ENCODE measurements at places on chromosomes 4 and X.

GRCh38 chr4:135319685-135320084, 1118.1 kb upstream of the PABPC4L start:
- no peak for DNase-seq

DNA sequence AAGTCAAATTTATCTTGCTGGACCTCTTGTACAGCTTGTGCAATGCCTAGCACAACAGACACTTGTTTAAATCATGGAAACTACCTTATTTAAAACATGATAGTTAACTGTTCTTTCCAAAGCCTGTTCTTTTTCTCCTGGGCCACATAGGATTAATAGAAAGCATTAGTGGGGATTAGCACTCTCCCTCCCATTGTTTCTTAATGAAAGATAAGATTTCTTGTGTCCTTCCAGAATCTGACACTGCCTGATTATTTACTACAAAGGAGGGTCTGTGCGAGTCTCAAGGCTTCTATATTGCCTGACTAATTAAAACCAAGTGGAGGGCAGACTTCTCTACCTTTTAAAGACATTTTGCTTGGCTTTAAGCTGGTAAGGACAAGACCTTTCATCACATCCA, 8.5 kb upstream of the ELMOD2 start:
- DNase-seq: no peak

GRCh38 chrX:112641449-112641848, 38.3 kb downstream of the LHFPL1 start:
- no peak for DNase-seq

DNA sequence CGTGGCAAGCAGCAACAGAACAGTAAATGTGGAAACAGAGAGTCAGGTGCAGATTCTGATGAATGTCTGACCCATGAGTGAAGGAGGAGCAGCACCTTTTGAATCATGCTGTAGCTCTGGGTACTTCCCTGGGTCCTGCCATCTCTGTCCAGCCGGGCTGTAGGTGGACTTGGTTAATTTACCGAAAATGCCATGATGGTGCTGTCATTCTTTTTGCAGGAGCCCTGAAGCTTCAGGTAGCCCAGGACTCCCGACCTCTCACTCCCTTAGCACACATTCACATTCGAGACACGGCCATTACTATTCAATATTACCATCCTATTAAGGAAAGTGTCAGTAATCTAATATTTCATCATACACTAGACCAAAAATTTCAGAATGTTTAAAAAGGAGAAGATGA, 320.9 kb downstream of the STK32B start:
- DNase-seq: no peak

DNA sequence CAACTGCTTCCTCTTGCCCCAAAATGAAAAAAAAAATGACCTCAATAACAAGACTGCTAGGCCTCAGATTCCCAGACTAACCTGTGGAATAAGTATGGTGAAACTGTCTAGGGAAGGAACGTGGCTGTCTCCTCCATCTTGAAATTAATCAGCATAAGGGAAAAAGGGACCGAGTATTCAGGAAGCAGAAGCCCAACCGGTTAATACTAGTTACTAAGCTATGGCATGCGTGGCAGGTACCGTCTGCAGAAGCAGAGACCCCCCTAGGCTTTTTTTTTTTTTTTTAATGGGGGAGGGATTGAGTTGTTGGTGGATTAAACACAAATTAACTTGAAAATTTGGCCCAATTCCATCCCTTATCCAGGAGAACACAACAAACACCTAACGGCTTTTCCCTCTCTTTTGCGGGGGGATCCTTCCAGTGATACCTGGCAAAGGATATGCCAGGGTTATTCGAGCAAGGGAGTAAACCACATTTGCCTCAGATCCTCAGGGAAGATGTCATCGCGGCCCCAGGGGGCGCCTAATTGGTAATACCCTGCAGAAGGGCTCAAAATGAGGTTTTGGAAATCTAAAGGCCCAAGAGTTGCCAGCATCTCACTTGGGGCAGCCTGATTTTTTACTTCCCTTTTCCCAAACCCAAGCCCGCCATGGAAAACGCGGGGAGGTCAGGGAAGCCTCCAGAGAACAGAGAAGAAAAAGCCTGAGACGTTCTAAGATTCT, 893 bp downstream of the RLIM start:
- no peak for DNase-seq

DNA sequence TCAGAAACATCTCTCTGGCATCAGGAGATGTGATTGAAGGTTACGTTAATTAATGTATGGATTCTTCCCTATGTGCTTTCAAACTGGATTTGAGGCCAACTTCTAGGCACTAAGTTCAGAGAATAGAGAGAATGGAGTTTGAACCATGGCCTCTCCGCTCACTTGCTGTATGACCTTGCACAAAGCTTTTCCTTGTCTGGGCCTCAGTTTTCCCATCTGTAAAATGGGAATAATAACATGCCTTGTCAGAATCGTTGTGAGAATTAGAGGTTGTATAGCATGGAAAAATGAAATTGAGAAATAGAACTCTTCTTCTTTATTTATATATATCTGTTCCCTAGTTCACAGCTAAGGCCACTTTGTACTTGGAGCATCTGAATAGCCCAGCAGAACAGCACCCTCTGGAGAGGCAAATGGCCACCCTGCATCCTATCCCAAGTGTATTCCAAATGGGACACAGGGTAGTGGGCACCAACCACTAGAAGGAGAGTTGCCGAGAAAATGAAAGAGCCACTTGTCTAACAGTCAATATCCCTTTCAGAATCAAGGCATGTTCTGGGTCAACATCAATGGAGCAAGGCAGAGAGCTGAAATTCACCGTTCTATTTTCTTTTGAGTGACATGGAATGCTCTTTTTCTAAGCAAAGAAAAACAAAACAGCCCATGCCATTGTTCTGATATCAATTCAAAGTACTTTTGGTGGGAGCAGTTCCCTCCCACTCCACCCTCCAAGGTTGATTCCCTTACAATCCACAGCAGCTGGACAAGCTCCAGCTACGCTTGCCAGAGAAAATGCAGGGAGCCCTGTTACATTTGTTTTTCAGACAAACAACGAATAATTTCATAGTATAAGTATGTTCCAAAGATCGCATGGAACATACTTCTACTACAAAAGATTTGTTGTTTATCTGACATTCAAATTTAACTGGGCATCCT, 23.3 kb upstream of the MTM1 start:
- DNase-seq: no peak

GRCh38 chrX:131782646-131783045, 238.8 kb downstream of the OR13H1 start:
- DNase-seq: no peak

GRCh38 chr4:82864336-82864979, 26.5 kb downstream of the SEC31A start:
- DNase-seq: no peak

DNA sequence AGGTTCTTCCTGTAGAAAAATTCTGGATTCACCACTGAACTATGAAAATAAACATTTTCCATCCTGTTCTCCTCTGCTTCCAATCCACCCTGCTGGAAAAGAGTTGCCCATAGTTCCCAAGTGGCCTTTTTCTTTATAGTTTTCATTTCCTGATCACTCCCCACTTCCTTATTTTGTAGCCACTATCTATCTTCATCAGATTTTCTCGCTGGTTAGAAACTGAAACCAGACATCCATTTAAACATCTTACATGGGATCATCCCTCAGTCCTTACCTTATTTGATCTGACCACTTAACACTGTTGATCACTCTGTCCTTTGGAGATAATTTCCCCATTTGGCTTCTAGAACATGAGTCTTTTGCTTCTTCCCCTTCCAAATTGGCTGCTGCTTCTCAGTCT, 42.2 kb upstream of the SCOC start:
- DNase-seq: no peak

GRCh38 chr4:69849969-69850368, 10.0 kb downstream of the SULT1E1 start:
- no peak for DNase-seq

GRCh38 chr4:185998791-185999190, 70.2 kb upstream of the TLR3 start:
- DNase-seq: no peak

DNA sequence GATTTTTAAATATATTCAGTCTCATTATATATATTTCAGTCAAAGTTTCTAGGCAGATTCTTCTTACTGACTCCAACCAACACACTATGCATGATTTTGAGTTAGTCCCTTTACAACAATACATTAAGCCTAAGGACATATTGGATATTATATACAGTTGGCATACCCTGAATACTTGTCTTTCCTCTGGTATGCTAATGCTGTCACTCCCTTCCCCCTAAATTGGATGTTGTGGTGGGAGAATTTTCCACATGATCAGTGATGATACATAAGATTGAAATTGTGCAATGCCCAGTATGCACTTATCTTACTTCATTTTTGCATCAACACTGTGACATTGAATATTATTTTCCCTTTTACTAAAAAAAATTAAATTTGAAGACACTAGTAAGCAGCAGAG, 935.2 kb downstream of the PCDH7 start:
- no peak for DNase-seq
